Activated CD8-positive, alpha-beta memory T cell treated with anti-CD3 and anti-CD28 coated beads for 4 hours (primary cell): ENCODE measurements at places on chromosomes 13 and 19.

- peak; percentile 3 for DNase-seq
These were observed at the start of gene NEK3 for GRCh38 chr13:52159159-52159982. Gene NEK3, minus strand, starts transcription at chr13:52159597. Its CDS starts 3,406 bp downstream, at chr13:52156191.

DNA sequence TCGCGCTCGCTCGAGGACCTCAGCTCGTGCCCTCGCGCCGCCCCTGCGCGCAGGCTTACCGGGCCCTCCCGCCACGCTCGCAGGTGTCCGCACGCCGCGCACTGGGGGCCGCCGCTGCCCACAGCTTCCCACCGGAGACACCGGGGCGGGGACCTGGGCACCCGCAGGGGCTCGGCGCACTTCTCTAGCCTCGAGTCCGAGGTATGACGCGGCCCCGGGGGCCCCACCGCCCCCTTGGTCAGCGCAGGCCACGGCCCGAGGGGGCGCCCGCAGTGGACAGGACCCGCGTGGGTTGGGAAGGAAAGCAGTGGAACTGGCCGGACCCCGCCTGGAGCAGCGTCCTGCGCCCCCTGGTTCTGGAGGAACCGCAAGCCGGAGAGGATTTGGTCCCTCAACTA is 2.1 kb upstream of the GRWD1 start:
- DNase-seq, result no peak

DNA sequence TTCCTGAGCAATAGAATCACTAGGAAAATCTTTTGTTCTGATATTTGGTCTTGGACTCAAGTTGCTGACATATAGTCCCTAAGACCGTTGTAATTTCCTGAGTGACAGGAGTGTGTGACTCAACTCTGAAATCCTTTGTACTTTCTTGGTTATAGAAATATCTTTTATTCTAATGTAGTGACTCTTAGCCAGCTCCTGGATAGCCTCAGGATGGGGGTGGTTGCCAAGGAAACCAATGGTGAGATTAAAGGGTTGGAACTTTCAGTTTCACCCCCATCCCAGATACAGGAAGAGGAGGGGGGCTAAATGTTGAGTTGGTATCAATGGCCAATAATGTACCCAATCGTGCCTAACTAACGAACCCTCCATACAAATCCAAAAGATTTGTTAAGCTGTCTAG is 41.8 kb downstream of the MBD3L2B start:
- DNase-seq, result no peak

DNA sequence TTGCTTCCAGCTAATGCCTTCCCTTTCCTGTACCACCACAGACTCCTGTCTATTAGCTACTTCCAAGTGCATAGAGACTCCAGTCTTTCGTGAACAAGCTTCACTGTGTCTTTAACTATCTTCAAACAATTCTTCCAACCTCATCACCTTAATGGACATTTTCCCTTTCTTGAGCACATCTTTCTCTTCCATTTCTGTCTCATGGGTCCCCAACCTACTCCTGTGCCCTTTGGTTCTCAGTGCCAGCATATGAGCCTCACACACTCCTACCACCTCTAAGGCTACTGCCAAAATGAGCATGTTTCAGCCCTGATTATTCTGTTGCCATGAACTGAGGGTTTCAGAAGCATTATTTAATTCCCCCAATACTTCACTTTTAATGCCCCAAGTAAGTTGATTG is 360.3 kb downstream of the GPC5 start:
- no peak for DNase-seq

DNA sequence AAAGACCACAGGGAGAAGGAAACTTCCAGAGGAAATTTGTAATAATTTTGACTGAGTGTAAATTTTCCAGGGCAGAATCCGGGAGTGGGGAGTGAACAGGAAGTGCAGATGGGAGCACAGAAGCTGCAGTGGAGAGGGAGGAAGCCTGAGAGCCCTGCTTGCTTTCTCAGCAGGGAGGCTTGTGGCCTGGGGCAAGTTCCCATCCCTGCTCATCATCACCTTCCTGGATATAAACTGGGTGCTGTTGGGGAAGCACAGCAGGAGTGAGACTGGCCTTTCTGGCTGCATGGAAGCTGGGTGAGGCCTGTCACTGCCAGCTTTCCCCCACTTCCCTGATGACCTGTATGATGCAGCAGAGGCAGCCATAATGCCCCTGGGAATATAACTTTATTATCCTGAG is 532.9 kb downstream of the SLITRK6 start:
- no peak for DNase-seq

DNA sequence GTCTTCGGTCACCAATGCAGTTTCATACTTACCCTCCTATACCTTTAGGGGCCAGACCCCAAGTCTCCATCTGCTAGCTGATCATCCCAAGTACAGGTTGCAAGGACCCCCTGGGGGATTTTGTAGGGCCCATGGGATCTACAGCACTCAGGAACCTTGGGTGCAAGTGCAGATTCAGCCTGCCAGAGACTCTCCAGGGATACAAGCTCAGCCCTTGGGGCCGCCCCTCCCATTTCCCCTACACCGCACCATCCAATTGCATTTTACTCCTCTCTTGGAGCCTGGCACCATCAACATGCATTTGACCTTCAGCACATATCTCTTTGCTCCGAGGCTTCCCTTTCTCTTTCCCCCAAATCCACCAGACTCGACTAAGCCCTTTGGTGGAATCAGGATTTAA is 154.7 kb upstream of the ZNF536 start:
- DNase-seq, result no peak

DNA sequence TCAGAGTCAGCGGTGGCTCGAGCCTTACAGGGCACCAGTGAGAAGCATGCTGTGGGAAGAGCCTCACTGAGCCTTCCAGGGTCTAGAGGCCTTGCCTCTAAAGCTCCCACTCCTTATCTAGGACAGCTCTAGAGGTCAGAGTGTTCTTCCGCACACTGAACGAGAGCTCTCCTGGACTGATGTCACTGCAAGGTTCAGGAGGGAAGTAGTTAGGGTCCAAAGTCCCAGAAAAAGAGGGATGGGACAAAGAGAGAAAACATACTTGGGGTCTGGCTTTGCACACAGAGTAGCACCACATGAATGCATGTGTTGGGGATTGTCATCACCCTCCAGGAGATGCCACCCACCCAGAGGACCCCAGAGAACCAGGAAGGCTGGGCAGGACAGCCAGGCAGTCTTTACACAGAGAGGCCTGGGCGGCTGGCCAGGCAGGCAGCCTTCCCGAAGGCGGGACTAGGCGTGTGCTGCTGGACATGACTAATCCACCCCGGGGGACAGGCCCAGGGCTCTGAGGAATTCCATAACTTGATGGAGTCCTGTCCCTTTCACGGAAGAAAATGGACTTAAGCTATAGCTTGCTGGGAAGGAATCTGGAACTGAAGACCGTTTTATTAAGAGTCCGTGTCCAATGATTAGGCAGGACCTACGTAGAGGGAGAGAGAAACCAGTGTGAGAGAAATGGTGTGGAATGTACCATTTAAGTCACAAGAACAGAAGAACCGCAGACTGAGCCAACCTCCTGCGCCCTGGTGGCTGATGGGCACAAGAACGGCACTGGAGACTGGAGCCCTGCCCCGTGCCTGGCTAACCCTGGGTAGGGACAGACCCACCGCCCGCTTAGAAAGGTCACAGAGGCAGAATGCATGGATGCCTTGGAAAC is 16.6 kb upstream of the EPHX3 start:
- DNase-seq, result no peak

DNA sequence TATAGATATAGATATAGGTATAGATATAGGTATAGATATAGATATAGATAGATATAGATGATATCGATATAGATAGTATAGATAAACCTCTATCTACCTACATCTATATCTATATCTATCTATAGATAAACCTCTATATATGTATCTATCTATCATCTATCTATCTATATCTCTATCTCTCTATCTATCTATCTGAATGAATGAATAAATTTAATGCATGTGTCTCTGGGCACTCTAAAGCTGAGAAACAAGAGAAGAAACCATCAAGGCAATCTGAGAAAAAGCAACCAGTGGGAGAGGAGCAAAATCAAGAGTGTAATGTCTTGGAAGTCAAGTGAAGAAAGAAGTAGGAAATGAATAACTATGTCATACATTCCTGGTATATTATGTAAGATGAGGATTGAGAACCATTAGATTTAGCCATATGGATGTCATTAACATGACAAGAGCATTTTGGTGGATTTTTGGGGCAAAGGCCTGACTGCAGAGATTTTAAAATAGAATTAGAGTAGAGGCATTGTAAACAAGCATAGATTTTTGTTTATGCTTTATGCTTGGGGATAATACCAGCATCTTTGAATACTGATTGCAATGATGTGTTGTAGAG is 1262.7 kb upstream of the MIR17HG start:
- no peak for DNase-seq

- no peak for DNase-seq
These were observed 9.6 kb downstream of the APC2 start for GRCh38 chr19:1459479-1459878.

DNA sequence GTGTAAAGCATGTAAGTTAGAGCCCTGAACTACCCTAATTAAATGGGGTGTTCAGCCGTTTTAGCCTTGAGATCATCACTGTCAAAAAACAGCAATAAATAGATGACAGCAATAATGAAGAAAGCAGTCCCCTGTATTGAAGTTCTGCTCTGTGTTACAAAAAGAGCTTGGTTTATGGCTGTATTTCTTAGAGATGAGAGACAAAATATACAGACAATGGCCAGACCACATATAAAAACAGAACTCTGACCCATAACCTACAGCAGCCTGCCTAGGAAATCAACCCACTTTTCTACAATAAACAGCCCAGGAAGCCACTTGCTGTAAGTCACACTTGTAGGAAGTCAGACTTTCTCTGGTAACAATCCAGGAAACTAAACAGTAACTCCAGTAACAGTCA is 10.8 kb downstream of the IGFL3 start:
- no peak for DNase-seq
